ENCODE measurements at places on chromosomes 6 and 20.

GRCh38 chr20:61037498-61037897 is 214.6 kb upstream of the CDH4 start:
- DNase-seq: no peak

- DNase-seq: no peak
These were observed 49.9 kb downstream of the IPCEF1 start for GRCh38 chr6:154306696-154307095.

GRCh38 chr20:59571551-59572314 is 32.6 kb upstream of the PHACTR3 start:
- DNase-seq: peak; percentile 54

DNA sequence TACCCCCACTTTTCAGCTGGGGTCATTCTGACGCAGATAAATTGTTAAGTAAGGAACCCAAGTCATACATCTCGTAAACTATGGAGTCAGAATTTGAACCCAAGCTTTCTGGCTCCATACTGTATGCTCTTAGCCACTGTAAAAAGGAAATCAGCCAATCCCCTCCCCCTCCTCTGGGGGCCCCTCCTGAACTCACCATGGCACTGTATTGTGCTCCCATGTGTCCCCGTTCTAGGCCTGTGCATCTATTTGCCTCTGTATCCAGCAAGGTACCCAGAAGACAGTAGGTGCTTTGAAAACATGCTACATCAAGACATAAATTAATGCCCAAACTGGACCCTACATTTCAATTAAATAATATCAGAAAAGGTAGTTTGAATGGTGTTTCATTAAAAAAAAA is 98.5 kb downstream of the PREP start:
- no peak for DNase-seq

DNA sequence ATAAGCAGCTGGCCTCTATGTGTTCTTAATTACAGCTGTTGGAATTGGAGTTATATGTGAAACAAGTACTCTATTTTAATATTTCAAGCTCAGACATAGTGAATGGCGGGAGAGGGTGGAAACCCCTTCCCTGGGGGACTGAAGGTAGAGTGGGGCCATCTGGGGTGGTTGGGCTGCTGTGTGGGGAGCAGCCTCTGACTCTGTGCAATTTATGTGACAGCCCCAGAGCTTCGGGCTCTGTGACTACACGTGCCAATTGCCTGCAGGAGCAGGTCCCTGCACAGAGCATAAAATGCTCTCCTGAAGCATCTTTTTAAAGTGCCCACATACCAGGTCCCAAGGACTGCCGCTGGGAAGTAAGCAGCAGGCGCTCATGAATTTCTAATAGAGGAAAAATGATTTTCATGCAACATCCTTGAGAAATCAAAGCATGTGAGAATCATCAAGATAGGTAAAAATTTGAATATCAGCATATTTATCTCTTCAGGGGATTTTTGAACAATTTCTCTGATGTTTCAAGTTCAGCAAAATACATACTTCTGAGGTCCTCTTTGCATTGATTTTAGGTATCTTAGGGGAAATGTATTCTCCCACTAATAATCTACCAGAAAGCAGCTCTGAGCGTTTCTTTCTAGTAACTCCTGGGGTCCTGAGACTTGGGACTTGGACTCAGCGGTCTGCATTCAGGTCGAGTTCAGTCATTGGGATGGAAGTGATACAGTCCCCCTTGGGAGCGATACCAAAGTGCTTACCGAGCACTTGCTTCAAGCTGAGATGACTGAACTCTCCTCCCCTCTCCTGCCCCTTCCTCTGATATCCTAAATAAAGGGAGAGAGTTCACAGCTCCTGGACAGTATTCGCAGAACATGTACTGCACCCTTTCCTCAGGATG is 40.0 kb downstream of the ALDH8A1 start:
- no peak for DNase-seq

- DNase-seq: no peak
These were observed 151.2 kb downstream of the SOBP start for GRCh38 chr6:107641071-107641470.

DNA sequence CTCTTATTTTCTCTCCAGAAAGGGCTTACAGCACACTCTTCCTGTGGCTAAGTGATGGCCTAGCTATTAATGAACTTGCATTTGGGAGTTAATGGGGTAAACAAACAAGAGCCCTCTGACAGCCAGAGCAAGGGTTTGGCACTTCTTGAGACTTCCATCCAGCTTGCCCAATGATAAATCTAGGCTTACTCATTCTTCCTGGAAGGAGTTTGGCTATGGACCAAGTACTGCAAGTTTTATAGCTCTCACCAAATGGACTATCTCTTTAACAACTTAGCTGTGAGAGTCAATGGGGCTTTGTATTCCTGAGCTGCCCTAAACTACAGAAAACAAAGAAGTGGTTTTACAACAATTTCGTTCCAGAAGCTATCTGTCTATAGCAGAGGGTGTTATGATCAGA is 16.7 kb upstream of the PI3 start:
- peak; percentile 41 for DNase-seq

DNA sequence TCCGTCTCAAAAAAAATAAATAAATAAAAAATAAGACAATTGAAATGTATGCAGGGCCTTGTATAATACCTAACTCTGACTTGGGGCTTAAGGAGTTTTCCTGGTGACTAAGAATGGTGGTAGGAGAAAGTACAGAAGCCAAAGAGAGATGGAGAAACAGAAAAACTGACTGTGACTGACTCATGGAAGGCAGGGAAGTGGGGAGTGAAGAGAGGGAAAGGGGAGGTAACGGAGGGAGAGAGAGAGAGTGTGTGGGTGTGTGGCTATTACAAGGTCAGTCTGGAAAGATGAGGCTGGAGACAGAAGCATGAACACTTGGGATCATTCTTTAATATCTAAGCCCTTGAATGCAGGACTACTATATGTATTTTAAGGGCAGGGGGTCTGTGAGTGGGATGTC is 38.5 kb downstream of the SNRNP48 start:
- DNase-seq: no peak

GRCh38 chr6:119608994-119609393 is 259.4 kb upstream of the MAN1A1 start:
- no peak for DNase-seq
